ENCODE measurements at places on chromosomes 3 and 15.

GRCh38 chr3:99094606-99095005, 193.1 kb upstream of the DCBLD2 start:
- no peak for DNase-seq

DNA sequence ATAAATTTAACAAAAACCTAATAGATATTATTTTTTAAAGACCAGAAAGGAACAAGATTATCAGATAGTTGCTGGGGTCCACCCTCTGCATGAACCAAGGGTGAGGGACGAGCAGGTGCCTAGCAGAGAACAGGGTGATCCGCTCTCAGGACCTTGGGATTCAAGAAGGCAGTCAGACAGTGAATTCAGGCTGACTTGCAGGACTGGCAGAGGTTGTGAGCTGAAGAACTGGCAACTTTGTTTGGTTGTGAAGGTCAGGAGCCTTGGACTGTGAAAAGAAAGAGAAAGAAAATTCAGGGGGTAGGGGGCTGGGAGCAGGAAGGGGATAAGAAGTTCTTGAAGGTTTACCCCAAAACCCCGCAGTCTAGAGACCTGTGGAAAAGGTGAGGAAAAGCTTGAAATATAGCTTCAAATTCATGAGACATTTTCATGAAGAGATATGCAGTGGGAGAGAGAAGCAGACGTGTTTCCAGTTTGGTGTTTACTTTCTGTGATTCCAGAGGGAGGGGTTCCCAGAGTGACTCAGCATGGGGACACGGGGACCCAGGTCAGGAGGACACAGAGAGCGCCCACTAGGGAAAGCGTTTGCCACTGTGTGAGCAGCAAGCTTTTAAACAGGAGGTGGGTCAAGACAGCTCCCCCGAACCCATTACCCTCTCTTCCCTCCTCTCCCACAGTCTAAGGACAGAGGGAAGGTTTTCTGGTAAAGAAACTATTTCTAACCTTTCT, 217.2 kb upstream of the UMPS start:
- no peak for DNase-seq

DNA sequence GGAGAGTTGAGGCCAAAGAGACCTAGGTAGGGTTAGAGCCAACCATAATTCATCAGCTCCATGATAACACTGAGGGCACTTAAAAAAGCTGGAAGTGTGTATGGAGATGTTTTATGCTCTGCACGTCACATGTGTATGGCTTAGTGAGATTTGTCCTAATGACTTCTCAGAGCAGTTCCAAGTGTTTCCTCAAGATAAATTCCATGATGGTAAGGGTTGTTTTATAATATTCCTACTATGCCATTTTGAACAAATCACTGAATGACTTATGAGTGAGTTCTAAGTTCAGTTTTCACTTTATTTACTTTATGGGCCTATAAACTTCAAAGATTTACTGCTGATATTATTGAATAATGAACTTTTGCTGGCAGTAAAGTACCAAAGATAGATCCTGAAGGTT, 28.1 kb downstream of the TEX9 start:
- no peak for DNase-seq

DNA sequence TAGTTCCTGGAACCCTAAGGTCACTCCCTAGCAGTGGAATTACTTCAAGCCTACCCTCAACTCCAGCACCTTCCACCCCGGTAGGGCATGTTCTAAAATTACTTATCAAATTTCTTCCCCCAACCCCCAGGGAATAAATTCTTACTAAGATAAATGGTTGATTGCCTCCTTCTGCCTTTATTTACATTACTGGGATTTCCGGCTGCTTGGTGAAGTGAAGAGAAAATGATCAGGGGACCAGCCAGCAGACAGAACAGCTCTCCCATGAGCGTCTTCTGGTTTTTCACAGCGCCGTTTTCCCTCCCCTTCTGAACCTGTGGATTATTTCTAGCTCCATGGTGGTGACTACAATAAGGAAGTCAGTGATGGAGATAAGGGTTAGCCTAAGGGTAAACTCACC, 521.5 kb upstream of the PPP2R3A start:
- DNase-seq, result no peak

- DNase-seq, result no peak
Observed at GRCh38 chr15:71496336-71496955, 313.9 kb upstream of the NR2E3 start.

- DNase-seq, result no peak
Observed at GRCh38 chr3:149658744-149659497, 1.1 kb upstream of the WWTR1 start.

GRCh38 chr15:75213768-75214221, 12.1 kb downstream of the C15orf39 start:
- DNase-seq, result no peak

- DNase-seq, result no peak
Observed at GRCh38 chr3:16060358-16060852, 114.1 kb upstream of the GALNT15 start.
